ENCODE measurements at places on chromosomes 11 and 22. TPM values are rescaled to one million over a fixed set of nuclear protein-coding genes. Genes with fewer than 3 reads are reported as not detected.

SMDT1 gene
- 32.4 TPM for total RNA-seq

OR51B4 gene
- not detected for total RNA-seq

CLDN5 gene
- total RNA-seq = 36.0 TPM

OR52A1 gene
- total RNA-seq = not detected

GGT1 gene
- 1.2 TPM for total RNA-seq

NOX4 gene
- 1.1 TPM for total RNA-seq

MYOD1 gene
- total RNA-seq = not detected

CCDC88B gene
- total RNA-seq = 10.4 TPM

FGF3 gene
- total RNA-seq = not detected

ANO5 gene
- total RNA-seq = 7.8 TPM

GRCh38 chr11:88575916-88576315, 238.4 kb upstream of the CTSC start:
- H3K4me3 ChIP-seq = no peak overlapping the region
- no peaks in the 10 kb centered on the region for H3K36me3 ChIP-seq
- H3K27me3 ChIP-seq = no peaks in the 10 kb centered on the region
- no peaks in the 10 kb centered on the region for H3K4me1 ChIP-seq

DNA sequence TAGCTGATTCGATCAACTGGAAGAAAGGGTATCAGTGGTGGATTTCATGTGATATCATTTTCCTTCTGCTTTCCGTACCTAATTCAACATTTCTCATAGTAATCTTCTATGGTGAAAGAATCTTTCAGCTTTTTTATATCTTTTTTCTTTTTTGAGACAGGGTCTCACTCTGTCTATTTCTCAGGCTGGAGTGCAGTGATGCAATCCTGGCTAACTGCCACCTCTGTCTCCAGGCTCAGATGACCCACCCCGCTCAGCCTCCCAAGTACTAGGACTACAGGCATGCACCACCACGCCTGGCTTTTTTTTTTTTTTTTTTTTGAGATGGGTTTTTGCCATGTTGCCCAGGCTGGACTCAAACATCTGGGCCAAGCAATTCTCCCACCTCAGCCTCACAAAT, 18.6 kb upstream of the CHORDC1 start:
- no peak for DNase-seq
- no peaks in the 10 kb centered on the region for H3K4me1 ChIP-seq
- H3K4me3 ChIP-seq = no peak overlapping the region
- H3K27me3 ChIP-seq = no peaks in the 10 kb centered on the region
- no peak overlapping the region for H3K27ac ChIP-seq
- no peaks in the 10 kb centered on the region for H3K36me3 ChIP-seq

DNA sequence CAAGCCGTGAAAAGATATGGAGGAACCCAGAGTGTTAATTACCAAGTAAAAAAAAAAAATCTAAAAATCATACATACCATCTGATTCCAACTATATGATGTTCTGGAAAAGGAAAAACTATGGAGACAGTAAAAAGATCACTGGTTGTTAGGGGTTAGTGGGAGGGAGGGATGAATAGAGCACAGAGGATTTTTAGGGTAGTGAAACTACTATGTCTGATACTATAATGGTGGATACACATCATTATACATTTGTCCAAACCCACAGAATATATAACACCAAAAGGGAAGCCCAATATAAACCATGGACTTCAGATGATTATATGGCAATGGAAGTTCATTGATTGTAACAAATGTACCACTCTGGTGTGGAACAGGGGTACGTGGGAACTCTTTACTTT, 74.1 kb downstream of the ENTHD1 start:
- no peak overlapping the region for H3K27ac ChIP-seq
- no peaks in the 10 kb centered on the region for H3K4me1 ChIP-seq
- no peaks in the 10 kb centered on the region for H3K36me3 ChIP-seq
- H3K4me3 ChIP-seq = no peak overlapping the region
- no peaks in the 10 kb centered on the region for H3K27me3 ChIP-seq

- H3K36me3 ChIP-seq = no peaks in the 10 kb centered on the region
- no peaks in the 10 kb centered on the region for H3K4me1 ChIP-seq
- DNase-seq = no peak
- no peaks in the 10 kb centered on the region for H3K27me3 ChIP-seq
- H3K27ac ChIP-seq = no peak overlapping the region
Measured at GRCh38 chr11:60782393-60783140, 2.6 kb upstream of the MS4A10 start.

DNA sequence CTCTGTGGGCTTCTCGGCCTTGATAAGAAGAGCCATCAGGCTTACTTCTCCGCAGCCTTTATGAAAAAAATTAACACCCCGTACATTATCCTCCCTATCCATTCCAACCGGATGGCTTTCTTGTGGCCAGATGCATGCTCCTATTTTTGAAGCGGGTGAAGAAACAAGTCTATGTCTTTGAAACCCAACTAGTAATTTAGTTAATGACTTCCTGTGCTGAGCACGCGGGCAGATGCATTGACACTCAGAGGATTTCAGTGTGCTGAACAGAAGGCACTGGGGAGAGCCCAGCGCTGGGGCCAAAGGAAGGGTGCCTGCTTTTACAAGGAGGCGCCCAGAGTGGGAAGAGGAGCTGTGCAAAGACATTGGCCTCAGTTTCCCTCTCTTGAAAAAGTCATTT, 53.3 kb downstream of the ARHGAP8 start:
- H3K36me3 ChIP-seq = no peaks in the 10 kb centered on the region
- no peak overlapping the region for H3K27ac ChIP-seq
- no peak for DNase-seq
- H3K27me3 ChIP-seq = no peaks in the 10 kb centered on the region

DNA sequence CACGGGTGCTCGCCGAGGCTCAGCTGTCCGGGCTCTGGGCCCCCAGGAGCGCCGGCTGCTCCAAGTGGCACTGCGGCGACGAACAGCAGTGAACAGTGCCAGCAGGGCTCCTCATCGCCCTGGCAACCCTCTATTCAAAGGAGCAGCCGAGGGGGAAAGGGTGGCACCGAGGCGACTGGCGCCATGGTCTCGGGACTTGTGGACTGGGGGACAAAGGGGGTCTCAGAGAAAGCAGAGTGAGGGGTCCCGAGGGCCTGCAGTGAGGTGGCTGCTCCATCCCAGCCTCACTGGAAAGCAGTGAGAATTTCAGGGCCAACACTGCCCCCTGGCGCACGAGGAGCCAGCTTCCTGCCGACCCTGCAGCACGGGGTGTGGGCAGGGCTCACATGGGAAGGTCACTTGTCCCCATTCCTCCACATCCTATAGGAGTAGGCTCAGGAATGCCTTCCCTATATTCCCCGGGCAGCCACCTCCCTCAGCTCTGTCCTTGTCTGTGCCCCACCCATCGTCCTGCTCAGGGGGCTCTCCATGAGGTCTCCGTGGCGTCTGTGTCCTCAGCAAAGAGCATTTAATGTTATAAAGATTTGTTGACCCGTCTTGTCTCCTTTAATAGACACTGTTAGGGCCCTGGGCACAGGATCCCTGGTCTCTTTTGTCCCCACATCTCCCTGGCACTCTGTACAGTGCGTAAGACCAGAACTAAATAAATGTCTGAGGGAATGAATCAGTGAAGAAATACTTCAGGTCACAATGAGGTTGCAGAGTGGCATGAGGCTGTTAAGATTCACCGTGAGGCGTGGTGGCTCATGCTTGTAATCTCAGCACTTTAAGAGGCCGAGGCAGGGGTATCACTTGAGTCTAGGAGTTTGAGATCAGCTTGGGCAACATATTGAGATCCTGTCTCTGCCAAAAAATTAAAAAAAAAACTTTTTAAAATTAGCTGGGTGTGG, 26.4 kb downstream of the LRFN4 start:
- H3K4me3 ChIP-seq = no peak overlapping the region
- H3K27me3 ChIP-seq = no peaks in the 10 kb centered on the region

DNA sequence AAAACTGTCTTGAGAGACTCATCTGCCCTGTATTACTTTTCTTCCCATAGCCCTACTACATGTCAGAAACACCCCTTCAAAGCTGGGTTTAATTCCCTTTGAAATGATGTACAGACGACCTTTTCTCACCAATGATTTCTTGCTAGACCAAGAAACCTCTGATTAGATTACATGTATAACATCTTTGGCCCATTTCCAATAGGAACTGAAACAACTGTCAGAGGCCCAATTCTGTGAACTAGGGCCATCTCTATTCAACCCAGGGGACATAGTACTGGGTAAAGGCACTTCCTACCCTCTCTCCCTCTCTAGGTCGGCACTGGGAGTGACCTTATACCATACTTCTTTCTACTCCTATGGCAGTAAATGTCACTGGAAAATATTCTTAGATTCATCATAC, 19.4 kb downstream of the NPAT start:
- no peaks in the 10 kb centered on the region for H3K27me3 ChIP-seq
- peaks cover 9% of the 10 kb centered on the region for H3K36me3 ChIP-seq
- H3K4me1 ChIP-seq = no peaks in the 10 kb centered on the region
- DNase-seq = no peak

DNA sequence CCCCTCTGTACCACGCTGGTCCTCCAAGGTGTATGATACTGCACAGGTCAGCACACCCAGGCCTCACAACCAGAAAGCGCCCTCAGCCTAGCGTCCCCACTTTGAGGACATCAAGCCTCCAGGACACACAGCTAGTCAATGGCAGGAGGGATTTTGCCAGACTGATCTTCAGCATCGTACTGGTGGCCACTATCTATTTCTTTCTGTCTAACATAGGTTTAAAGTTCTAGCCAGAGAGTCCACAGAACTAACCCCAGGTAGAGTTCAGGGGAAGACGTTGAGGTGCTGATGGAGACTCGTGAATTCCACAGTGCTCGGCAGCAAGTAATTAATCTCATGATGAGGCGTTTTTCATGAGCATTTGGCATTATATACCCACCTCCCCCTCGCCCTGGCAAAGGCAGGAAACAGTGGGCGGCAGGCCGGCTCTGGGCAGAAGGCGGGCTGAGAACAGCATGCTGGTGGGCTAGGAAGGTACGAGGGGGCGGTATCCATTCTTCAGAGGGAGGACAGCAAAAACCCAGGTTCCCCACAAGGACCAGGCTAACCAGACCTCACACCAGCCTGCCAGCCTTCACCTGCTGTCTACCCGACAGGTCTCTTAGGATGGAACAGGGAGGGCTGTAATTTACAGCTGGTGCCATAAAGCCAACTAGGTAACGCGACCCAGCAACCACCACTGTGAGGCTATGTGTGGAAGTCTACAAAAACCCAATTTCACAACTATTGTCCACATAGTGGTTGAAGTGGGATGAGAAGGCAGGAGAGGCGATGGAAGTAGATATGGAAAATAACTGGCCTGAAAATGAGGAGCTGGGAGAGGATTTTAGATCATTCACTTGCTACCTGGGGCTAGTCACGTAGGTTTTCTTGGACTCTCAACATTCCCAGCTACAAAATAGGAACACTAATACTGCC, 18.5 kb downstream of the MYH9 start:
- H3K27ac ChIP-seq = peak overlapping the region; percentile 86
- no peak for DNase-seq
- no peak overlapping the region for H3K4me3 ChIP-seq

GRCh38 chr11:22828373-22828772, 1.2 kb downstream of the SVIP start:
- no peaks in the 10 kb centered on the region for H3K4me1 ChIP-seq
- no peak overlapping the region for H3K4me3 ChIP-seq
- H3K36me3 ChIP-seq = no peaks in the 10 kb centered on the region
- no peaks in the 10 kb centered on the region for H3K27me3 ChIP-seq
- no peak overlapping the region for H3K27ac ChIP-seq

DNA sequence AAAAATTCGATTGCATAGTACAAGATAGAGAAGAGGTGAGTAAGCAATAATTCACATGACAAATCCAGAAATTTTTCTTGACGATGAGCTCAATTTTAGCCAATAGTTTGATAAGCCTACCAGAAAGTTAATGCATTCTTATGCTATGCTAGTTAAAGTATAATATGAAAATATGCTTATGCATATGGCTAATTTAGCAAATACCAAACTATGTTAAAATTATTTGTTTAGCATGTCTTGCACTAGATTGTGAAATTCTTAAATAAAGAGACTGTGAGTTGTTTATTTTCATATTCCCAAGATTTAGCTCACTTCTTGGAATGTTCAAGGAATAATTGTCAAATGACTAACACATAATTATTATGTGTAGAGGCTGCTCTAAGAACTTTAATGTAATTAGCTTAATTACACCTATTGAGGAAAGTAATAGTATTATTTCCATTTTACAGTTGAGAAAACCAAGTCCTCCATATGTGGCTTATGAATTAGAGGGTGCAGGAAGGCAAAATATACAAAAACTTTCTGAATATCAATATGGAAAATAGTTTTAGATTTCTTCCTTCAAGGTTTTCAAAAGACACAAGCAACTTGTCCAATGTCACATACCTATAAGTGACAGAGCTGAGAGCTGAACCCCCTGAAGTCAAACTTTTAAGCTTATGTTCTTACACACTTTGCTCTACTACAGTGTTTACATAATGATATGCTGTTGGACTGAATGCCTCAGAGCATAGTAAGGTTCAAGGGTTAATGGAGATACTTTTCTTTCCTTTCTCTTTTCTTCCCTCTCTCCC, 45.9 kb upstream of the ARHGAP20 start:
- H3K27ac ChIP-seq = no peak overlapping the region
- no peak for DNase-seq
- H3K36me3 ChIP-seq = no peaks in the 10 kb centered on the region
- H3K27me3 ChIP-seq = no peaks in the 10 kb centered on the region

- no peak overlapping the region for H3K27ac ChIP-seq
- DNase-seq = peak; percentile 54
- H3K4me1 ChIP-seq = peaks cover 3% of the 10 kb centered on the region
- H3K4me3 ChIP-seq = no peak overlapping the region
- no peaks in the 10 kb centered on the region for H3K27me3 ChIP-seq
Measured at GRCh38 chr11:34157163-34157562, 51.7 kb downstream of the NAT10 start.

- H3K27me3 ChIP-seq = no peaks in the 10 kb centered on the region
- H3K27ac ChIP-seq = no peak overlapping the region
- H3K36me3 ChIP-seq = no peaks in the 10 kb centered on the region
- DNase-seq = no peak
- no peak overlapping the region for H3K4me3 ChIP-seq
Measured at GRCh38 chr11:1127664-1128162, 30.0 kb upstream of the MUC5AC start.

DNA sequence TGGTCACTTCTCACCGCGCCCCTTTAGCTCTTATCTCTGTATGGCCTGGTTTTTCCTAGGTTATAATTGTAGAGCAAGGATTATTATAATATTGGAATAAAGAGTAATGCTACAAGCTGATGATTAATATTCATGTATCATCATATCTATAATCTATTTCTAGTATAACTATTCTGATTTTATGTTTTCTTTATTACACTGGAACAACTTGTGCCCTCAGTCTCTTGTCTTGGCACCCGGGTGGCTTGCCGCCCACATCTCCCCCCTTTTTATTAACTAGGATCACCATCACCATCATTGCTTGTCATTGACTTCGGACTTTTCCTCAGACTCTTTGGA, 11.0 kb downstream of the OR52K1 start:
- no peaks in the 10 kb centered on the region for H3K27me3 ChIP-seq
- no peak overlapping the region for H3K27ac ChIP-seq
- H3K4me3 ChIP-seq = no peak overlapping the region
- no peaks in the 10 kb centered on the region for H3K36me3 ChIP-seq

- DNase-seq = no peak
- no peaks in the 10 kb centered on the region for H3K27me3 ChIP-seq
- H3K36me3 ChIP-seq = no peaks in the 10 kb centered on the region
- H3K4me3 ChIP-seq = no peak overlapping the region
- no peak overlapping the region for H3K27ac ChIP-seq
Measured at GRCh38 chr22:45584621-45585436, 82.1 kb downstream of the FBLN1 start.

All from adrenal gland (tissue), 19 donors.